Activated CD4-positive, CD25-positive, alpha-beta regulatory T cell (primary cell): ENCODE measurements at places on chromosomes 6 and 20.

GRCh38 chr6:12592634-12593033 lies 123.9 kb upstream of the PHACTR1 start:
- DNase-seq: no peak

DNA sequence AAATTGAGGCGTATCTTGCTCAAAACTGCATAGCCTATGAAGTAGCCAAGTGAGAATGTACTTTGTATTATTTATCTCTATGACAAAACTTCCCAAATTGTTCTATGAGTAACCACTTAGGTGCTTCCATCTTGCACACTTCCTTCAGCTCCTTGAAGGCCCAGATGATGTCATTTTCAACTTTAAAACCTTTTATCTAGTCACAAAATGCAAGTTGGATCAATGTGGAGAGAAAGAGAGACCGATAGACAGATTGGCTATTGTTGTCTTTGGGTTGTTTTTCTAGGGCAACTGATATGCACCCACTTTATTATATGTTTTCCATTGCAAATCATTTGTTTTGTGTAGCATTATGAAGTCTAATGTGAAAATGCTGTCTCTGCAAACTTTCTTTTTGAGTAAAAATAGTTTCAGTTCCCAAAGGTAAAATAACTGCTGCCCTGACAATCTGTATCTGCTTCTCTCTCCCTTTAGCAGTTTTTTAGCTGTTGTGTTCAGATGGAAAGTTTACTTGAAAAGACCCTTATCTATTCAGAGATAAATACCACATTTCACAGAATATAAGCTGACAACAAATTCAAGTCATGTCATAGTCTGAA lies 73.7 kb upstream of the CITED2 start:
- no peak for DNase-seq

DNA sequence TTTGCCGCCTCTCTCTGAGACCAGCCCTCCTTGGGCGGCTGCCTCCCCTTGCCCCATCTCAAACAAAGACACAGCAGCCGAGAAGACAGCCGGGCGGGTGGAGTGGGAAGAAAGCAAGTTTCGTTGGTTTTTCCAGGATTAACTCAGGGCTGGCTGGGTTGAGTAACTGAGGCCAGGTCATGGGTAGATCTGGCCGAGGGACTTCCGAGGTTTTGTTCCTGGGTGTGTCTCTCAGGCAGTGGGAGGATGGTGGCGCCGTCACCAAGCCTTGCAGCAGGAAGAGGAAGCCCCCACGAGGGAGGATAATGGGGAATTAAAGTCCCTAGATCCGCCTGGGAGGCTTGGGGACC lies 167.2 kb downstream of the TTLL2 start:
- no peak for DNase-seq

- no peak for DNase-seq
These were observed 37.9 kb downstream of the SLC17A1 start for GRCh38 chr6:25793970-25794369.

GRCh38 chr6:6912817-6913744 lies 194.7 kb upstream of the RREB1 start:
- no peak for DNase-seq

GRCh38 chr20:38116409-38117165 lies 48.5 kb downstream of the TGM2 start:
- no peak for DNase-seq

DNA sequence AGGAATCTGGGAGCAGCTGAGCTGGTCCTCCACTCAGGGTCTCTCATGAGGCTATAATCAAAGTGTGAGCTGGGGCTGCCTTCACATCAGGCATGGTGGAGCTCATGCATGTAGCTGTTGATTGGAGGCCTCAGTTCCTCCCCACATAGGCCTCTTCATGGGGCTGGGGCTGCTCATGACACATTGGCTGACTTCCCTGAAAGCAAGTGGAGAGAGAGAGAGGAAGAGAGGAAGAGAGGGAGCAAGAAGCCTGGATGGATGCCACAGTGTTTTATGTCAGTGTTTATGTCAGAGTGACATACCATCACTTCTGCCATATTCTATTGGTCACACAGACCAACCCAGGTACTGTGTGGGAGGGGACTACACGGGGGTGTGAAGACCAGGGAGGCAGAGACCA lies 43.8 kb downstream of the EYA2 start:
- no peak for DNase-seq

- DNase-seq: no peak
These were observed 40.5 kb upstream of the RREB1 start for GRCh38 chr6:7067305-7067704.

DNA sequence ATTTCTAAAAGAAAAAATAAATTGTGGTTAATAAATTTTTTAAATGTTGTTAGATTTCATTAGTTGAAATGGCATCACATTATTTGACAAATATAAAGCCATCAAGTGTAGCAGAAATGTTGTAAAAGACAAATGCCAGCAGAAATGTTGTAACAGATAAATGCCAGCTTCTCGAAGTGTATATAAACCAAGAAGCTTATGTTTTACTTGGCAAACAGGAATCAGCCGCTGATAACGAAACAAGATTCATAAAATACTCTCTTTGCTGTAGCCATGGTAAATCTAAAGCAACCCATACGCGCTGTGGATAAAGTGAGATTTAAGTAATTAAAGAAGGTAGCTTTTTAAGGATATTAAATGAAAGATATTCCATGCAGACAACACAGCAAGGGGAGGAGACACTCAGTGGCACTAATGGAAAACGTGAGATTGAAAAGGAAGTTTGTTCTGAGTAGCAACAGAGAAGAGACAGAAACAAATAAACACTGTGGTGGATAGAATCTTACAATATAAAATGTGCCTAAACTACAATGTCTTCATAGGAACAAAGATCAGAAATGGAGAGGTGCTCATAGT lies 29.6 kb downstream of the BTBD9 start:
- DNase-seq: no peak
